Astrocyte of the spinal cord (primary cell): ENCODE measurements at places on chromosomes 12 and 14.

- no peak for DNase-seq
These were observed 15.5 kb upstream of the PRPF39 start for GRCh38 chr14:45068396-45068795.

DNA sequence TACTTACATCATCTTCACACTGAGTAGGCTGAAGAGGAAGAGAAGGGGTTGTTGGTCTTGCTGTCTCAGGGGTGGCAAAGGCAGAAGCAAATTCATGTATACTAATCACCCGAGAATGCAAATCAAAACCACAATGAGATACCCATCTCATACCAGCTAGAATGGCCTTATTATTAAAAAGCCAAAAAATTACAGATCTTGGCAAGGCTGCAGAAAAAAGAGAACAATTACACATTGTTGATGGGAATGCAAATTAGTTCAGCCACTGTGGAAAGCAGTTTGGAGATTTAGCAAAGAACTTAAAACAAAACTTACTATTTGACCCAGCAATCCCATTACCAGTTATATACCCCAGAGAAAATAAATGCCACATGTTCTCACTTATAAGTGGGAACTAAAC, 154.9 kb downstream of the SEC23A start:
- peak; percentile 75 for DNase-seq

DNA sequence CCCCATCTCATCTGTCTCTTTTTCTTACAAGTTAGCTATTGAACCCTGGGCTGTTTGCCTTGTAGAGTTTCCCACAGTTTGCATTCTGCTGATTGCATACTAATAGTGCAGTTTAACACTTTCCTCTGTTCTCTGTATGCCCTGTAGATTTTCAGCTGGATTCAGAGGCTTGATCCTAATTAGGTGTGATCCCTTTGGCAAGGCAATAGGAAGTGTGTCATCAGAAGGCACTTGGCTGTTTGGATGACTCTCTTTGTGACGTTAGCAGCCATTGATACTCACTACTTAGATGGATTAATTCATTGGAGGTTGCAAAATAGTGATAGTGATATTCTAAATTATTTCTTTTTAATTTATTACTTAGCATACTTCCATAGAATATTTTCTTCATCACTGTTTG, 33.6 kb downstream of the FUT8 start:
- DNase-seq = no peak

DNA sequence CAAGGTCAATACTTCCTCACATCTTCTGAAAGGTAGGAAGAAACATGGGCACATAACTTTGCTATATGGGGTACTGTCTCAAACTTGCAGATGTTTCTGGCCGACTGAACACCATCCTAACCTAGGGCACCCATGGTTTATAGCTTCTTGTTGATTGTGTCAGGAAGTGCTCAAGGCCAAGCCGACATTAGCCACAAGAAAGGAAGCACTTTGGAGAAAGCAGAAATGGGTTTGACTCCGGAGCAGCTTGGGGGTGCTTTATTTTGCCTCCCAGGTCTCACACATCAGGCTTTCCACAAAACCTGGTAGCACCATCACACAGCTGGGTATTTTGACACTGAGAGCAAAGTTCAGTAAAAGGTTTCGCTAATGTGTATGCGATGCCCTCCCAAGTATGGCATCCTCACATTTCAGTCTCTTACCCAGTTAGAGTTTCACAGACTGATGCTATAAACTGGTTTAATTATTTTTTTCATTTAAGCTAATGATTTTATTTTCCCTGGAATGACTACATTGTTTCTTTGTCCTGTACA, 25.2 kb upstream of the BHLHE41 start:
- DNase-seq = no peak

DNA sequence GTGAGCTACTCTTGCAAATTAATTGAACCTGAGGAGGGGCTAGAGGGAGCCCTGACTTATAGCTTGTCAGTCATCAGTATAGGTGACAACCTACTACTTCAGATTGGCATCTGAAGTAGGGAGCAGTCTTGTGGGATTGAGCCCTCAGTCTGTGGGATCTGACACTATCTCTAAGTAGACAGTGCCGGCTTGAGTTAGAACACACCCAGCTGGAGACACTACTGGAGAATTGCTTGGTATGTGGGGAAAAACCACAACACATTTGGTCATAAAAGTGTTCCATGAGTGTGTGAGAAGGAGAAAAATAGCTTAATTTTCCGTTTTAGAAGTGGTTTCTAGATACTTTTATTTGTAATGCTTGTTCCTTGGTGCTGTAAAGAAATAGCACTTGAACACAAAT, 30.5 kb upstream of the DDHD1 start:
- no peak for DNase-seq

GRCh38 chr12:56629459-56630179, 507 bp downstream of the BAZ2A start:
- DNase-seq = peak; percentile 8

- DNase-seq = no peak
These were observed 260.4 kb upstream of the PPFIA2 start for GRCh38 chr12:82019533-82019932.

DNA sequence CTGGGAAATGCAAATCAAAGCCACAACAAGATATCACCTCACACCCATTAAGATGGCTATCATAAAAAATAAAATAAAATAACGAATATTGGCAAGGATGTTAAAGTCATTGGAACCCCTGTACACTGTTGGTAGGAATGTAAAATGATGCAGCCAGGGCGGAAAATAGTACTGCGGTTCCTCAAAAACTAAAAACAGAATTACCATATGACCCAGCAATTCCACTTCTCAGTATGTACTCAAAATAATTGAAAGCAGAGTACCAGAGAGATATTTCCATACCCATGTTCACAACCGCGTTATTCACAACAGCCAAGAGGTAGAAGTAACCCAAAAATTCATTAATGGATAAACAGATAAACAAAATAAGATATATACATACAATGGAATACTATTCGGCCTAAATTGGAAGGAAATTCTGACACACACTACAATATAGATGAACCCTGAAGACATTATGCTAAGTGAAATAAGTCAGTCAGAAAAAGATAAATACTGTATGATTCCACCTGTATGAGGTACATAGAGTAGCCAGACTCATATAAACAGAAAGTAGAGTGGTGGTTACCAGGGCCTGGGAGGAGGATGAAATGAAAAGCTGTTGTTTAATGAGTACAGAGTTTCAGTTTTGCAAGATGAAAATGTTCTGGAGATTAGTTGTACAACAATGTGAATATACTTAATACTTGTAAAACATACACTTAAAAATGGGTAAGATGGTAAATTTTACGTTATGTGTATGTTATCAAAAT, 84.6 kb downstream of the TXNDC16 start:
- no peak for DNase-seq

DNA sequence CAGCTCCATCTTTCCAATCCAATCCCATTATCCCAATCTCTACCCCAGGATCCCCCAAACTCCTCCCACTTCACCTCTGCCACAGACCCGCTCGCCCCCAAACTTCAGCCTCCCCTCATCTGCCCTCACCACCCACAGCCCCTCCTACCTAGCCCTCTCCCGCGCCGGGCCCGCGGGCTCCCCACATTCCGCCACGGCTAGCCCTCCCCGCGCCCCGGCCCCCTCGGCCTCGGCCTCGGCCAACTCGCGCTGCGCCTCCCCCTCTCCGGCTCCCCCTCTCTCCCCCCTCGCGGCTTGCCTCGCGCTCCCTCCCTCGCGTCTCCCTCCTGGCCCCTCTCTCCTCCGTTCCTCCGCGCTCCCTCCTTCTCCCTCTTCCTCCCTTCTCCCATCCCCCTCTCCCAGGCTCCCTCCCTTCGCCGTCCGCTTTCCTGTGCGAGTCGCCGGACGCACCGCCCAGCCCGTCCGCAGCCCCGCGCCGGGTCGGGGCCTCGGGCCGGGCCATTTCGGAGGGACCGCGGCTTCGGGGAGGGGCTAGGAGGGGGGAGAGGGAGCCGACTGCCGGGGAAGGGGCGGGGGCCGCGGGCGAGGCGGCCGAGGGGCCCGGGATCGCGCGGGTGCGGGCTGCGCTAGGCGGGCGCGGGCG, at the start of gene ATN1:
Gene ATN1 (plus strand): TSS at position 581 of the 643 bp plus-strand sequence. CDS start 6,043 bp downstream, outside the sequence.
- peak; percentile 82 for DNase-seq

- DNase-seq = no peak
These were observed 16.2 kb downstream of the ABCB9 start for GRCh38 chr12:122949816-122950675.

GRCh38 chr12:39375206-39375808, 67.6 kb downstream of the KIF21A start:
- DNase-seq = peak; percentile 21

DNA sequence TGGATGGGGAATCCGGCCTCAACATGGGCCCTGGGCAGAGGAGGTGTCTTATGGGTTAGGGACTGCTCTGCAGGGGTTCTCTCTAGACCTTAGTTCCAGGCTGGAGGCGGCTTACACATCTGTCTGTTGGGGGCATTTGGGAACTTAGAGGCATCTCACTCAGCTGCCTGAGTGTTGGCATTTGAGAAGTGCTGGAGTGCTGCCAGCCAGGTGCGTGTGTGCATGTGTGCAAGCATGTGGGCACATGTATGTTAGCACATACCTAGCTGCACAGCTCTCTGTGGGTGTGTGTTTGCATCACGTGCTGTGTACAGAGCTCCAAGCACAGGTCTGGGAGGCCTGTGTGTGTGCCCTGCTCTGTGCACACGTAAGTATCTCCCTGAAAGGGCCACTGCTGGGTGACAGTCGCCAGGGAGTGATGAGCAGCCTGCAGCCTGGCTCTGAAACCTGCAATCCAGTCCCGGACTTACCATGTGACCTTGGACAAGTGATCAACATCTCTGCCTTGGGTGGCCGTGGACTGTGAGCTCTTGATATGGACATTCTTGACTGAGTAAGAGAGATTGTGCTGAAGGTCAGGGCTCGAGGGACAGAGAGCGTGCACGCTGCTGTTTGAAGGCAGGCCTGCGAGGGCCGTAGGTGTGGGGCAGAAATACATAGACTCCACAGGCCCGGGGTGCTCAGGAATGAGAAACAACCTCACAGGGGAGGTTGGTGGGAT, 5.2 kb downstream of the LRTM2 start:
- no peak for DNase-seq

GRCh38 chr14:52950410-52950897, 396 bp downstream of the FERMT2 start:
- DNase-seq = peak; percentile 51

- no peak for DNase-seq
These were observed 120.4 kb upstream of the ATF7IP start for GRCh38 chr12:14244876-14245669.

- no peak for DNase-seq
These were observed 1.8 kb downstream of the ESRRB start for GRCh38 chr14:76377735-76378074.

DNA sequence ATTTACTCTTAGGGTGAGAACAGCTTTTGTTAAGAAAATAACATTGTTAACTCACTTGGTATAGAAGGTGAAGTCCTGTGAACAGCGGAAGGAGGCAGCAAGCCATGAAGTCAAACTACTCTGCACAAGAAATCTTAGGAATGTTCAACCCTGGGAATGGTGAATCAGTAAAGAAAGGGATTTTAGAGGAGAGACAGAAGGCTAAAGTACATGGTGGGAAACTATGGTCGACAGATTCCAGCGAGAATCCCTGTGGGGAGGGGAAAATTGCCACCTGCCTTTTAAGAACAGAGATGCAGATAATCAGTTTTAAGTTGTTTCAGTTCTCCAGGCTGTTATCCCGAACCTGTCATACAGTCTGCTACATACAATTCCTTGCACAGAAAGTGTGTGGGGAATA, 63.2 kb upstream of the PTPRR start:
- no peak for DNase-seq

GRCh38 chr12:19967001-19967400, 401.3 kb upstream of the PDE3A start:
- peak; percentile 62 for DNase-seq

DNA sequence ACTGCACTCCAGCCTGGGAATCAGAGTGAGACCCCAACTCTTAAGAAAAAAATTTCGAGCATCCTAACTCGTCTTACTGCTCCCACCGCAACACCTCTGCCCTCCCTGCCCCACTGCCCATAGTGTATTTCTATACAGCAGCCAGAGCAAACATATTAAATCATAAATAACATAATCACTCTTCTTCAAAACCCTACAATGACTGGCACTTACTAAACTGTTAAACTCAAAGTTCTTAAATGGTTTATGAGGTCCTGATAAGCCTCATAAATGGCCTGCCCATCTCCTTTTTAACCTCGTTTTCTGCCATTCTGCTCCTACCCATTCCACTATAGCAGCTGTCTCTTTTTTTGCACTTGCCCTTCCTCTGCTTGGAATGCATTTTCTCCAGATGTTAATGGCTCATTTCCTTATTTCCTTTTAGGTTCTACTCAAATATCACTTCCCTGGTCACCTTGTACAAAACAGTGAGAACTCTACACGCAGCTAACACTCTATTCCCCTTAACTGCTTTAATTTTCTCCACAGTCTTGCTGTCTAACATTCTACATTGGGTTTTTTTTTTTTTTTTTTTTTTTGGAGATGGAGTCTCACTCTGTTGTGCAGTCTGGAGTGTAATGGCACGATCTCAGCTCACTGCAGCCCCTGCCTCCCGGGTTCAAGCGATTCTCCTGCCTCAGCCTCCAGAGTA, 45.2 kb downstream of the CDK17 start:
- no peak for DNase-seq

GRCh38 chr14:30796707-30797106, 77.7 kb upstream of the COCH start:
- no peak for DNase-seq

- peak; percentile 90 for DNase-seq
These were observed 10.8 kb downstream of the BMAL2 start for GRCh38 chr12:27343255-27344000.

GRCh38 chr14:103277931-103278330, 56.1 kb upstream of the EIF5 start:
- DNase-seq = no peak

- DNase-seq = peak; percentile 95
These were observed 15.0 kb downstream of the KCTD10 start for GRCh38 chr12:109461846-109462756.

DNA sequence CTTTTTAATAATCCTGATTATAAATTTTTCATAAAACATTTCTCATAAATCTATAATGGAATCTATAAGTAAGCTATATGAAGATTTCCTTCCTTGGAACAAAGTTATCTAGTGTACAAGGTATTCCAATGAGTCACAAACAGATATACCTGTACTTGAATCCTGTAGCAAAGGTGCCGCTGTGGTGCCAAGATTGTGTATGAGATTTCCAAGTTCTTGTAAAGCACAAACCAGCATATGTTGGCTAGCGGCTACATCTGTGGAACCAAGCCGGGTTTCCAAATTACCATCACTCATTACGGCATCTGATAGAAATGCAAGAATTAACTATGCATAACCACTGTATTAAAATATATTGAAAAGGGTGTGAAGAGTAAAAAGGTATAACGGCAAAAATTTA, 34.1 kb downstream of the HEATR5A start:
- DNase-seq = no peak

- DNase-seq = no peak
These were observed 24.7 kb downstream of the PRPF40B start for GRCh38 chr12:49647827-49648711.

- peak; percentile 66 for DNase-seq
These were observed 64.6 kb upstream of the ACTN1 start for GRCh38 chr14:69043596-69044260.

- DNase-seq = no peak
These were observed 264.4 kb downstream of the FOXG1 start for GRCh38 chr14:29030970-29031369.

- DNase-seq = no peak
These were observed 60.1 kb upstream of the RFX4 start for GRCh38 chr12:106522708-106523107.
